ENCODE measurements at places on chromosomes 12 and 14.

- no peak for DNase-seq
These were observed 1469.4 kb upstream of the TMEM132C start for GRCh38 chr12:126797525-126797924.

DNA sequence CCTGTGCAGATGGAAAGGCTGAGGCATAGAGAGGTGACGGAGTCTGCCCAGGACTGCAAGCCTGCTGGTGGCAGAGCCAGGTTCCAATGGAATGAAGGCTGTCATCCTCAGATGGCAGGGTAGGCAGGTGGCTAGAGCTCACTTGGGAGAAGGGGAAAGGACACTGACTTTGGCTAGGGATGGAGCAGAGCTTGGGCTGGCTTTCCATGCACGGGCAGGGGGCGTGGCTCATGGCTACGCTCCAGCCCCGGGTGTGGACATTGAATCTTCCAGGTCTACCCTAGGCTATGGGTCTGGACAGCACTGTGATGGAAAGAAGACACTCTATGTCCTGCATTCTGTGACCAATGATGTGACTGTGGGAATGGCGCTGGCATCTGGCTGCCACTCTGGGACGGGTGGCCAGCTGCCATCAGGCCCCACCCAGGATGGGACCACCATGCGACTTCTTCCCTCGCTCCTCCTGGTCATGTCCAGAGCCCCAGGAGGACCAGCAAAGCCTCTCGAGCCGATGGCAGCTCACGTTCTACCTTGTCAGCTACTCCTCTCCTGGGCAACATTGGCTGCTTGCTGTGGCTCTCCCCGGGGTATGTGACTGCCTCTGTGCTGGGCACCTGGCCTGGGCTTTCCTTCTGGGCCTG lies 398.7 kb downstream of the TMEM121 start:
- DNase-seq, result no peak

- DNase-seq, result no peak
These were observed 169.6 kb upstream of the CLEC14A start for GRCh38 chr14:38425324-38425976.

DNA sequence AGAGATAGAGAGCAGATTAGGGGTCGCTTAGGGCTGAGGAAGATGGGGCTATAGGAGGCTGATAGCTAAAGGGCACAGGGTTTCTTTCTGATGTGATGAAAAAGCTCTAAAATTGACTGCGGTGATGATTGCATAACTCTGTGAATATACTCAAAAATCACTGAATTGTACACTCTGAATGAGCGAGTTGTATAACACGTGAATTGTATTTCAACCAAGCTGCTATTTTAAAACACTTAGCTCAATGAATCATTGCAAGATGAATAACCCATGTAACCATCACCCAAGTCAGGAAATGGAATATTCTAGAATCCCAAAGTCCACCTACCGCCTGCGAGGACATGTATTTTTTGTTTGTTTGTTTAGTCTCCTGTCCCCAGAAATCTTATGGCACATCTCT lies 60.1 kb upstream of the CCND2 start:
- DNase-seq, result no peak

GRCh38 chr12:128534906-128535305 lies 267.9 kb downstream of the TMEM132C start:
- no peak for DNase-seq

DNA sequence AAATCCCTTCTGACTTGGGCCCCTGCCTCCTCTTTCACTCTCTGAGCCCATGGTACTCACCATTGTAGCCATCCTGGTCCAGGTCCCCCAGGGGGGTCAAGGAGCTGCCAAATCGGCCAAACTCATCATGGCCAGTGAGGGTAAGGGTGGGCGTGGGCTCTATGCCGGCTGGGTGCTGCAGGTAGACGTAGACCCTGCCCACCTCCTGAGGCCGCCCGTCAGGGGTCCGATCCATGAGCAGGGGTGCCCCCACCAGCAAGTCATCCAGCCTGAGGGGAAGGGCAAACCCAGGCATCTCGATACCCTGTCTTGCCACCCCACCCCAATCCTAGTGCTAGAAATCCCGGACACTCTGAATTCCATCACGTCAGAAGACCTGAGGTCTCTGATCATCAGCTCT lies 14.0 kb downstream of the ITGA5 start:
- no peak for DNase-seq

DNA sequence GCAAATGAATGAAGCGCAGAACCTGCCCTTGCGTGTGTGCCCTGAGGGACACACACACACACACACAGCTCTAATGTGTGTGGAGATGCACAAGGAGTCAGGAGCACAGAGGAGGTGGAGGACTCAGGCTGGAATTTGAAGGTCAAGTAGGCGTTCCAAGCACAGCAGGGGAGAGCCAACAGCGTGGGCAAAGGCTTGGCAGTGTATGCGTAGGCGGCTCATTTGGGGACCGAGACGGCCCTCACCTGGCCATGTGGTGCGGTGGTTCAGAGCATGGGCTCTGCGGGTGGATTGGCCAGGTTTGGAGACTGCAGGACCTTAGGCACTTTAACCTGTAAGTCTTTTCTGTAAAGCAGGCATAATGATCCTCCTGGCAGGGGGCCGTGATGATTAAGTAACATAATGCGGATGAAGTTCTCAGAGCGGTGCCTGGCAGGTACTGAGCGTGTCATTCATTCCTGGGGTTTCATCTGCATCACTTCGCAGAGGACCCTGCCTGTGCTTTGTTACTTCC lies 69.5 kb upstream of the SLC24A4 start:
- no peak for DNase-seq

Data from GM10248 (cell line).